Skin of body (tissue), 3 donors: ENCODE measurements at places on chromosomes 3 and 15.

- DNase-seq, result no peak
Measured at GRCh38 chr15:42077689-42078088, 16.7 kb downstream of the PLA2G4D start.

- DNase-seq, result no peak
Measured at GRCh38 chr3:12424635-12425319, 59.5 kb upstream of the TSEN2 start.

- no peak for DNase-seq
Measured at GRCh38 chr3:126433496-126434263, 39.0 kb downstream of the CFAP100 start.

DNA sequence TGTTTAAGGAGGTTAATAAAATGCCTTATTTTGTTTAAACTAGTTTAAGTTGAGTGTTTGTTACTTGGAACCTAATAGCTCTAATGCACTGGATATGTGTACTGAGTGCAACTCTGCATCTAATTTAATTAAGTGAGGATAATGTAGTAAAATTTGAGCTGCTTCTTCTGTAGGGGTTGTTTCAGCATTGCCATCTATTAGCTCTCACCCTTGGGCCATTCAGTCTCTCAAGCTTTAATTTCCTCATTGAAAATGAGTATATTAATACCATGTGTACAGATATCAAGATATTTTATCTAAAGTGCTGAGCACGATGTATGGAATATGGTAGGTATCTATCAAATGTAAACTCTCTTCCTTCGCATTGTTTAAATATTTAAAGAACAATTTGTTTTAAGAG, 375.7 kb upstream of the LRRC3B start:
- DNase-seq, result no peak

DNA sequence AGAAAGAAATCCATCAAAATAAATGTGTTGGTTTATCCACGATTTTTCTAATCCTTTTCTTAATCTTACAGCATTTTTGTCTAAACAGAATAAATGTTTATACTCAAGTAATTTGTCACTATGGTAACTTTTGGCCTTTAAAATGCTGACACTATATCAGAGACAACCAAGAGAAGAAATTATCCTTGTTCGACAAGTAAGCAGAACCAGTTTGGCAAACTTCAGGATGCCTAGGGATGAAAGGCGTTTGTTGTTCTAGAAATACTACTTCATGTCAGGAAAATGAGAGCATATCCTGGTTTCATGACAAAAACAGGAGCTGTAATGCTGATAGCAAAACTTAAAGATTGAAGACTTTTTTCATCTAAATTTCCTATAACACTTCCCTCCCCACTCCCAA, 308.0 kb upstream of the ATP11B start:
- DNase-seq, result peak; percentile 32

GRCh38 chr3:155326901-155327300, 33.4 kb upstream of the STRIT1 start:
- DNase-seq, result no peak

- no peak for DNase-seq
Measured at GRCh38 chr3:35241236-35241635, 398.1 kb upstream of the ARPP21 start.

DNA sequence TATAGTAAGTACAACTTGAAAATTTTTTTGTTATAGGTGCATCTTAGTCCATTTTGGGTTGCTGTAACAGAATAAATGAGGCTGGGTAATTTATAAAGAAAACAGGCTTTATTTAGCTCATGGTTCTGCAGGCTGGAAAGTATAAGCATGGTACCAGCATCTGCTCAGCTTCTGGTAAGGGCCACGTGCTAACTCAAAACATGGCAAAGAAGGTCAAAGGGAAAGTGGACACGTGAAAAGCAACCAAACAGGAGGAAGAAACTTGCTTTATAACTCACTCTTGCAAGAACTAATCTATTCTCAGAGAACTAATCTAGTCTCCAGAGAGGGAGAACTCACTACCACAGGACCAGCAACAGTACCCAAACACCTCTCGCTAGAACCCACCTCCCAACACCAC, 9.1 kb downstream of the HDGFL3 start:
- no peak for DNase-seq

DNA sequence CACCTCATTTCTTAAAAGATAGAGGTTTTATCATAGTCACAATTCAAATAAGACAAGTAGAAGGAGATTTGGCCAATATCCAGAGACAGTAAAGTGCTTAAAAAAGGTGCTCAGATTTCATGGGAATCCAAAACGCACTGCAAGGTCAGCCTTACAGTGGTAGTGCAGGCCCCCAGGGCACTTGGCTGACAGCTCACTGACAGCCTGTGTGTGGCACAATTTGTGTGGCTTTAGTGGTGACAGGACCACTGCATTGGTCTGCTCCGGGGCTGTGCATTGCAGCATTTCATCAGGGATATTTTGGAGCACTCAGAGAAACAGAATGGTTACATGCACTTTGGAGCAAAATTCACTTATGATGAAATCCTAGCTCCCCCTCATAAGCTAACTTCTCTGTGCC, 544.3 kb downstream of the NTRK3 start:
- DNase-seq, result no peak

- DNase-seq, result no peak
Measured at GRCh38 chr3:114308830-114309229, 15.0 kb downstream of the TIGIT start.

- DNase-seq, result no peak
Measured at GRCh38 chr3:126568776-126569342, 10.1 kb upstream of the C3orf22 start.

- DNase-seq, result no peak
Measured at GRCh38 chr3:20837676-20838302, 651.8 kb upstream of the SGO1 start.

DNA sequence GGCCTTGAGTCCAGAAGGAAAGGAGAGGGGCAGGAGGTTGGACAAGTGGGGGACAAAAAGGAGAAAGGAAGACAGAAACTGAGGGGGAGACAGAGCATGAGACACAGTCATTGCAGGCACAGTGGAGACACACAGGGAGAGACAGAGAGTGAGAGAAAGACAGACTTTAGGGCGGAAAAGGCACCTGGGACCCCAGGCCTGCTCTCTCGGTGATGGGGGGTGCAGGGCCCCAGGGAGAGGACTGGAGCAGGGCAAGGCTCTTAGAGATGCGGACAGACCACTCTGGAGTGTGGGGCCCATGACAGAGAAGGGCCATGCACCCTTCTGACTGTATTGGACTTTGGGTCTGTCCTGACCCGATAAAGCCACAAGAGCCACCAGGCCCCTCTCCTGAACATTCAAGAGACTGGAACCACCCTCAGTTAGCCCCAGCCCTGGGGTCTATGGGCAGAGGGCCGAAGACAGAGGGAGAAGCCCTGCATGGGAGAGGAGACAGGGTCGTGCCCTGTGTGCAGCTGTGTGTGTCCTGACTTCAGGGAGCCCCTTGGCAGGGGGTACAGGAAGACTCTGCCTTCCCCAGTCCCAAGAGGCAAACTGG, 12.5 kb downstream of the PLCD1 start:
- DNase-seq, result no peak

DNA sequence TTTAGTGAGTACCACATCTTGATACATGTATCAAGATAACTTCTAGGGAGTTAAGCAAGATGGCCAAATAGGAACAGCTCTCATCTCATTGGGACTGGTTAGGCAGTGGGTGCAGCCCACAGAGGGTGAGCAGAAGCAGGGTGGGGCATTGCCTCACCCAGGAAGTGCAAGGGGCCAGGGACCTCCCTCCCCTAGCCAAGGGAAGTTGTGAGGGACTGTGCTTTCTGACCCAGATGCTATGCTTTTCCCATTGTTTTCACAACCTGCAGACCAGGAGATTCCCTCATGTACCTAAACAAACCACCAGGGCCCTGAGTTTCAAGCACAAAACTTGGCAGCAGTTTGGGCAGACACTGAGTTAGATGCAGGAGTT, 665.0 kb upstream of the CBLB start:
- no peak for DNase-seq

- DNase-seq, result peak; percentile 26
Measured at GRCh38 chr15:69414701-69415167, 585 bp downstream of the KIF23 start.

GRCh38 chr15:39497759-39498565, 82.9 kb upstream of the THBS1 start:
- DNase-seq, result no peak

GRCh38 chr15:79674124-79674465, 222.7 kb downstream of the MTHFS start:
- no peak for DNase-seq

- DNase-seq, result no peak
Measured at GRCh38 chr15:37638116-37638515, 296.3 kb upstream of the TMCO5A start.
